ENCODE measurements at places on chromosomes 4 and X. TPM values are rescaled to one million over a fixed set of nuclear protein-coding genes. Genes with fewer than 3 reads are reported as not detected.

GRCh38 chr4:76748649-76749048 lies 149.3 kb downstream of the SOWAHB start:
- DNase-seq, result peak; percentile 30

DNA sequence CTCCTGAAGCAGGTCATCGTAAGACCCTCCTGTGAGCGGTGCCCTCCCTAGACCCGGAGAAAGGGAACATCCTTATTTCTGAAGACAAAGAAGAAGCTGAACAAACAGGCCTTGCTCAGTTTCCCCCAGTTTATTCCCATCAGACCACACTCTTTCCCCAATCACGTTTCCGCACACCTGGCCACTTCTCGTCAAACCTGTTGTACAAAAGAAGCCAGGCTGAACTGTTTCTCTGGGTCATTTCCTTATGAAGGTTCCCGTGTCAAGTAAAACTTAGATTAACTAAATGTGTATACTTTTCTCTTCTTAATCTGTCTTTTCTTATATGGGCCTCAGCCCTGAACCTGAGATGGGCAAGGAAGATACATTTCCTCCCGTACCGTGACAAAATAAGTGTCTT lies 111.6 kb upstream of the ENPP6 start:
- no peak for DNase-seq

TSPYL2 gene
- 27.9 TPM for total RNA-seq

DNA sequence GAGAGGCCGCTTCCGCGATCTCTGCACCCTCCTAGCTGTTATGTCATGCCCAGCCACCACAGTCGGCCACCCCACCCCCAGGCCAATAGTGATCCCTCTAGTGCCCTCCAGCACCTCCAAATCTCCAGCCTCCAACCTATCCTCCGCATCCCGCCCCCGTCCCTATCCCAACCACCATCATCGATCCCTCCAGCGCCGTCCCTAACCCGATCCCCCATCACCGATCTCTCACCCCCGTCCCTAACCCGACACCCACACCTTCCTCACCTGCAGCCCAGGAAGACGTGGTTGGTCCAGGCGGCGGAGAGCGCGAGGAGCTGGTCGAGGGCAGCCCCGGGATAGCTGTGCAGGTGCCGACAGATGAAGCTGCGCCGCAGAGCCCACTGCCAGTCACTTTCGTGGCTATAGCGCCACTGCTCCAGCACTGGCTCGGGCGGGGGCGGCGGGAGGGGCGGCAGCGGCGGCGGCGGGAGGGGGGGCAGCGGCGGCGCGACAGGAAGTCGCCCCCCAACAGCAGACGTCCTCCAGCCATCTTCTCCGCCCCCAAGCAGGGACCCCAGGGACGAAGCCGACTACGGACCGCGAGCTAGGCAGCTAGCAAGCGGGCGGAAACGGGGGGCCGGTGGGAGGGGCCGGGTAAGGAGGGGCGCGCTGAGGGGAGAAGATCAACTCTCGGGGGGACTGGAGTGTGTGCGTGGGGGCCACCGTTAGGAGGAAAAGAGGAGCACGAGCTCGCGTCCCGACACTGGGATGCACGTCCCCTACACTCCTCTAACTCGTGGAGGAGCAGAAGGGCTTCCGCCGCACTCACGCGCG lies 552 bp downstream of the NKRF start:
- DNase-seq, result peak; percentile 3

PCYT1B gene
- 26.1 TPM for total RNA-seq

DNA sequence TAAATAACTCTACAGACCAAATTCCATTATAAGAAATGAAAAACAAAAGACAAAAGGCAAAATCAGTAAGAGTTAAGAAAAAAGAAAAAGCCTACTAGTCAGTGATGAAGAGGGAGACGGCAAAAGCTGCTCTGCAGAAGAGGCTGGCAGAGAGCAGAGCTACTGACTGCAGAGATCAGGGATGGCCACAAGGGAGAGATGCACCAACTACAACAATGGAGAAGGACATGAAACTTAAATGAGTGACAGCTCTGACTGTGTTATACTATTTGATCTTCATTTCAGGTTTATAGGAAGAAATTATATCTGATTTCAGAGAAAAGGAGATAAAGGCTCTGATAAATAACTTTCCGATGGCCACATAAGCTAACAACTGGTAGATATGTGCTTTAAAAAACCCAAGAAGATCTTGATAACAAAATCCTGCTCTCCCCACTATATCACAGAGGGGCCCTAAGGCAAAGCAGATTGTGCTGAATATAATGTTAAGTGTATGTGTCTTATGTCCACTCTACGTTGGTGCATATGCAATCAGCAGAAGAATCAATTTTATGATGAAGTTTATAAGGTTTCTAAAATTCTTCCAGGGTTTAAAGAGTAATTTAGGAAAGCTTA lies 58.4 kb upstream of the COX18 start:
- DNase-seq, result no peak

Data from endothelial cell (in vitro differentiated cells).